ENCODE measurements at places on chromosomes 6 and 20. TPM values are rescaled to one million over a fixed set of nuclear protein-coding genes. Genes with fewer than 3 reads are reported as not detected.

OXT gene
- total RNA-seq, result not detected

WFDC5 gene
- 0.78 TPM for total RNA-seq

- no peak for DNase-seq
Observed at GRCh38 chr6:168284187-168284586, 35.4 kb downstream of the DACT2 start.

DNA sequence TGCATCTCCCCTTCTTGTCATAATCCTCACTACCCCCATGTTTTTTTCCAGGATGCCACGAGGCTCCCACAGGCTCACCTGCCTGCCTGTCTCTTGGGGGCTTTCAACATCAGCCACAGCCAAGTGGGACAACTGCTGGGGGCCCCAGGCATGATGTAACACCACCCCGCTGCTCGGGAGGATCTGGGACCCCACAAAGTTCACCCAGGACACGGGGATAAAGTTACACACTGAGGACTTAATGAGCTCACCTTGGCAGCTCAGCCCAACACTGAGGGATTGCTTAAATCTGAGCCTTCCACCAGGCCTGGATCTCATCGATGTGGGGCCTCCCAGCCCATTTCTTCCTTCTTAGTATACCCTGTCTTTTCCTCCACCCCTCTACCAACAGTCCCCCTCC, 56.4 kb upstream of the NNAT start:
- DNase-seq, result no peak

DNA sequence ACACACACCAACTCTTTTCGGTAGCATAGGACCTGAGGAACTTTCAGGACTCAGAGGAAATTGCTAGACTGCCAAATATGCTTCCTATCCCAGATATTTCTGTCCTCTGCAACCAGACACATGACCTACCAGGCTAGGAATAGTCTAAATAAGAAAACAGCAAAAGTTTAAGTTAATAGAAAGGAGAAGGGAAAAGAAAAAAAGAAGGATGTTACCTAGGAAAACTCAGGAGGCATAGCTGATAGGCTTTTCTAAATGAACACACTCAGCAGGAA, 74.6 kb downstream of the MAP3K5 start:
- no peak for DNase-seq

DNA sequence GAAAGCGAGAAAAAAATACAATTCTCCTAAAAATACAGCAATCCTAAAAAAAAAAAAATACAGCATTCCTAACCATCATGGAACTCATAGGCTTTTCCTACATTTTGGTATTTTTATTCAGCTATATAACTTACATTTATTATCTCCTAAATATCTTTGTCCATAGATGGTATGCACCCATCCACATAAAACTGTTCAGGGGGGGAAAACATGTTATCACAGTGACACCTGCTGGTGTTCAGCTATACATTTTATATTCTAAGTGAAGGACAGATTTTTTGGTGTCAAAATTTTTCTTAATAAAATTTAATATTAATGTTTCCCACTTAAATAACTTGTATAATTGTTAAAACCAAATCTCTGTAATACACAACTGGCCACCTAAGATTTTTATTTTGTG, 58.0 kb downstream of the BLOC1S5 start:
- no peak for DNase-seq

GRCh38 chr6:129500958-129501739, 208.8 kb downstream of the ARHGAP18 start:
- DNase-seq, result peak; percentile 80

DNA sequence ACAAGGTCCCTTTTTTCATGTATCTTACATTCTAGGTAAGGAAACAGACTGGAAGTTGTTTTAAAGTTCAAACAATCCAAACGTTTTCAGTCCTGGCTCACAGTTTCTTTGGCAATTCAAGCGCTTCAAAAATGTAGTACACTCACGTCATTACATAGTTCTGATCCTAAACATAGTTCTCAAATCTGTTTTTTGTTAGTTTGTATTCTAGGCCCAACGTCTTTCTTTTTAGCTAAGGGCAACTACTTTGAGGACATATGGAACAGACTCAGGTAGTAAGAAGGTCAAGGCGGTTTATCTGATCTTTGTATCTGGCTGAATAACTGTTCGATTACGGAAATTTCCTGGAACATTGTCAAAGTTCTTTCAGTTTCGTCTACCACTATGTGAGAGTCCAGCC, 36.9 kb upstream of the PLCB4 start:
- no peak for DNase-seq

DNA sequence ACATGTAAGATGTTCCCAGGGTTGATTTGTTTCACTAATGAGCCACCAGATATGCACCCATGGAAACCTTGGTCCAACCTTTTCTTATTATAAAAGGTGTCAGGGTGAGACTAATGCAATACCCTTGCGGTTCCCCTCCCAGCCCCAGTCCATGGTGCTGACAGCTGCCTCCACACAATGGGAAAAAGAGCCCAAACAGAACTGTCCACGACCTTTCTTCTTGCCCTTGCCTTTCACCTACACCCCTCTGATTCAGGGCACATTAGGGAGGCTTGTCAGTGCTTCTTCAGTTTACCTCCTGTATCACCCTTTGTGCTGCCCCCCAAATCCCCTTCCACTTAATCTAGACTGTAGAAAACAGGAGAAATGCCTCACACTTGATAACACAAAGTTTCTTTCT, 352.7 kb upstream of the CDH4 start:
- DNase-seq, result no peak

Measured in ureter (tissue), 1 donor.